ENCODE measurements at places on chromosomes 2 and 18. TPM values are rescaled to one million over a fixed set of nuclear protein-coding genes. Genes with fewer than 3 reads are reported as not detected.

GRCh38 chr2:176092270-176093144 is at the start of gene HOXD13:
HOXD13 (plus strand) TSS chr2:176092721; CDS start chr2:176092891, 170 bp downstream.
- DNase-seq = no peak

- no peak for DNase-seq
These were observed 44.4 kb upstream of the ACAA2 start for GRCh38 chr18:49857708-49858107.

- no peak for DNase-seq
These were observed 7.6 kb upstream of the MSTN start for GRCh38 chr2:190069936-190070696.

GRCh38 chr2:114769110-114769509 is 326.7 kb downstream of the DPP10 start:
- no peak for DNase-seq

DNA sequence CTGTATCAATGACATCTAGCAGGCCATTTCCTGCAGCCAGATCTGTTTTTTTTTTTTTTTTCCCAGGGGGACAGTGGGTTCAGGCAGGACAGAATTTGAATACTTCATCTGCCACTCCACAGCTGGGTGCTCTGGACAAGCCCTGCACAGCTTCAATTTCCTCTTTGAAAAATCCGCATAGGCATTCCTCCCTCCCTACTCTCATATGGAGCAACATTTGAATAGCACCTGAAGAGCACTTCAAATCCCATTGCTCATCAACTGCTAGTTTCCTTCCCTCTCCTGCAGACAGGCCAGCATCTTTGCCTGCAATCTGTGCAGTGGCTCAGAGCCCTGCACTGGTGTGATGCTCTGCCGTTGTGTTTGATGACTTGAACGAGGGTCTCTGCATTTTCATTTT is 326.3 kb downstream of the TSN start:
- no peak for DNase-seq

- no peak for DNase-seq
These were observed 58.7 kb downstream of the SNORC start for GRCh38 chr2:232928551-232929302.

DNA sequence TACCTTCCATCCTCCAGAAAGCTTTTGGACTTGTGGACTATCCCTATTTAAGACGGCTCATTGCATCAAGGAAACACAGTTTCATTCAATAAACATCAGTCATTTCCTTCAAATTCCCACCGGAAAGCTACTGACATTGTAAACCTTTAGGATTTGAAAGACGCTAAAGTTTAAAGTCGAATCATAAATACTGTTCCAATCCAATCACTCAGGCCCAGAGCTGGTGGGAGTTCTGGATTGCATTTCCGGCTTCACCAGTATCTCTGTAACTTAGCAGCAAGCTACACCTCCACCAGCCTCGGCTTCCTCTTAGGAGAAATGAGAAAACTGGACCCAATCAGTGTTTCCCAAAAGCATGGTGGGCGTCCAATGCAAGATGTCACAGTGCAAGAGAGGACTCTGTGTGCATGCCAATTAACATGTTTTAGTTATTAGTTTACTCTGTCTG is 1.6 kb downstream of the WDFY1 start:
- no peak for DNase-seq

DNA sequence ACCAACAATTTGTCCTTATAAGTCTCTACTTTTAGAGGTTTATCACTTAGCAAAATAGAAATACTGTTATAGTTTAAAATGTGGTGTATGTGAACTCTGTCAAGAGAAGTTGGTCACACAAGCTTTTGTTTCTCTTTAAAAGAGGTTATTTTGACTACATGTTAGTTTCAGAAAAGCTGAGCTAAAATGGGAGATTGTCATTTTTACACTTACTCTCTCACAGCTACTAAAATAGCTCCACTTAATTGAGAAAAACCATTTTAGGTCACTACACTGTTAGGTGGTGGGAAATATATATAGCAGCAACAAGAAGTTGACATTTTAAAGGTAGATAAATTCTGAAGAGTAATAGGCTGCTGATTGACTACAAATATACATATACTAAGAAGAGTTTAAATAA is 161.5 kb upstream of the KCNJ3 start:
- no peak for DNase-seq

DNA sequence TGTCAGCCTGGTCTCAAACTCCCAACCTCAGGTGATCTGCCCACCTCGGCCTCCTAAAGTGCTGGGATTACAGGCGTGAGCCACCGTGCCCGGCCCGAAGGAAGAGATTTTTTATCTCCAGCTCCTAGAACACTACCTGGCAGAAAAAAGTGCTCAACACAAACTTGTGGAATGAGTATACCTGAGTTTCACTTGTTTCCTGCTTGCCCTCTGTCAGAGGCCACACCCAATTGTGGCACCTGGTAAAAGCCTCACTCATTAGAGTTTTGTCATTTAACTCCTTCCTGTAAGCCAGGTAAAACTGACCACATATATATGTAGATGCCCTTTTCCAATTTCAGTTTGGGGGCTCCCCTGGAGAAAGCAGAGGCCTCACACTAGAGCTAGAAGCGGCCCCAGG is 42.2 kb upstream of the RTN4 start:
- DNase-seq = no peak

DNA sequence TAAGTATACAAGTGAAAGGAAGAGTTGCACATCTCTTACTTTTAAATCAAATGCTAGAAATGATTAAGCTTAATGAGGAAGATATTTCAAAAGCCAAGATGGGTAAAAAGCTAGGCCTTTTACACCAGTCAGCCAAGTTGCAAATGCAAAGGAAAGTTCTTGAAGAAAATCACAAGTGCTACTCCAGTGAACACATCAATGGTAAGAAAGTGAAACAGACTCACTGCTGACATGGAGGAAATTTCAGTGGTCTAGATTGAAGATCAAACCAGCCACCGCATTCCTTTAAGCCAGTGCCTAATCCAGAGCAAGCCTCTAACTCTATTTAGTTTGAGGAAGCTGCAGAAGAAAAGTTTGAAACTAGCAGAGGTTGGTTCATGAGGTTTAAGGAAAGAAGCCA is 79.1 kb downstream of the RBBP8 start:
- no peak for DNase-seq

DNA sequence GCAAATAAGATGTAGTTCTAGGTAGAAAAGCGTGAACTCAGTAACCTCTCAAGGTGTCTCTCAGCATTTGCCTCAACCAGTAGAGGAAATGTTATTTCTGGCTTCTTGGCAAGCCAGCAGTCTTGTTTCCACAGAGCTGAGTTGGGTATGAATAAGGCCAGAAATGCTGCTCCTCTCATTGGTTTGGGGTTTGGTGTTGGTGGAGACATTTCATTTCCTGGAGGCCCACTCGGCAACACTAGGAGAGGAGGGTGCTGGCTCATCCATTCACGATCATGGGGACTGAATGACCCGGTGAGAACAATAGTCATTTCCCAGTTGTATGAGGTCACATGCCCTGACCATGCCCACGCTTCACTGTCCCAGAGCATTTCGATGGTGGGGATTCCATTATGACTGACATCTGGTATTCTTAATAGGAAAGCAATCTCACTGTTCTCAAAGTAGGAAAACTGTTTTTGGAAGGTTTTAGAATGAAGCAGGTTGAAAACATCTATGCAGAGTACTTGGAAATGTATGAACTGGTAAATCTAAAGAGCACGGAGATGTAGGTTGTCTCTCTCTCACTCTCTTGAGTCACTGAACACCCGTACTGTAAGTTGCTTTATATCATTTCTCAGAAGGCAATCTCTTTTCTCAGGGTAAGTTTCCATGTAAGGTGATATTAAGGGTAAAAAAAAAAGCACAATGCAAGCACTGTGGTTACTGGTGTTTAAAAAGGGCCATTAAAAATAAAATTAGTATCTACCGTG is 37.1 kb upstream of the CTLA4 start:
- DNase-seq = no peak

GYPC gene
- 181 TPM for total RNA-seq

SCN9A gene
- 3.5 TPM for total RNA-seq

SP140L gene
- 8.5 TPM for total RNA-seq

FLACC1 gene
- 1.6 TPM for total RNA-seq

C2orf92 gene
- 27.9 TPM for total RNA-seq

ASXL3 gene
- total RNA-seq = 3.4 TPM

RIT2 gene
- not detected for total RNA-seq

SIX3 gene
- not detected for total RNA-seq

ZSWIM2 gene
- 0.32 TPM for total RNA-seq

ABCB11 gene
- total RNA-seq = 18.4 TPM

ACTR1B gene
- total RNA-seq = 74.6 TPM

All from breast epithelium (tissue), 4 donors.